Left renal cortex interstitium (tissue), 4 donors: ENCODE measurements at places on chromosomes 16 and 17. TPM values are rescaled to one million over a fixed set of nuclear protein-coding genes. Genes with fewer than 3 reads are reported as not detected.

DNA sequence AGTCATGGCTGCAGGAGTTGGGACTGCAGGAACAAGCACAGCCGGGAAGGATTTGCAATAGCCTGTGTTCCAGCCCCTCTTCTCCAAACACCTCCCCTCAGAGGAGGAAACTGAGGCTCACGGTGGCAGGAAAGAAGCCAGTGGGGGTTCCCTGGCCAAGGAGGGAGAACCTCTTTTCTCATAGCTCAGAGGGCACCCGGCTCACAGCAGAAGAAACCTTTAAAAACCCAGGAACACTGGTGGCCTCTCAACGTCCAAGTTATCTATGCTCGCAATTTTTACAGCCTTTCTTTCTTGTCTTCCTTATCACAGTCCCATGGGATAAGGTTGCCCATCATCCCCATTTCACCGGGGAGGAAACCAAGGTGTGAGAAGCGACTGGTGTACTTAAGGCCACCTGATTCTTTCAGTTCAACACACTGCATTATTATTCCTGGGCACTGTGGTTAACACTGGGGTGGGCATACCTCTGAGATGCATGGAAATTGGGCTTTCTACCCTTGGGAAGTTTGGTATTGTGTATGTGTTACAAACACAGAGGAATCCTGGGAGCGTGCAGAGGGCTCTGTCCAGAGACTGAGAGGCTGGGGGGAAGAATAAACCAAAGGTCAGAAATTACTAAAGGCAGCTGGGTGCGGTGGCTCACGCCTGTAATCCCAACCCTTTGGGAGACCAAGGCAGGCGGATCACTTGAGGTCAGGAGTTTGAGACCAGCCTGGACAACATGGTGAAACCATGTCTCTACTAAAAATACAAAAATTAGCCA, 791 bp upstream of the ZNF629 start:
- no peak for DNase-seq

GRCh38 chr16:10428433-10429168, 42.7 kb downstream of the ATF7IP2 start:
- DNase-seq: no peak

- no peak for DNase-seq
These were observed 174.1 kb downstream of the AXIN2 start for GRCh38 chr17:65387322-65387721.

GRCh38 chr16:10846213-10846998, 27.8 kb upstream of the TVP23A start:
- DNase-seq: no peak

GRCh38 chr16:24854607-24855171, 8.9 kb downstream of the SLC5A11 start:
- DNase-seq: no peak

GRCh38 chr17:37110746-37111145, 162.0 kb downstream of the AATF start:
- DNase-seq: no peak

Gene IGFALS
- polyA plus RNA-seq: 2.4 TPM

Gene CNTD1
- 3.8 TPM for polyA plus RNA-seq
